ENCODE measurements at places on chromosomes 2 and 18. TPM values are rescaled to one million over a fixed set of nuclear protein-coding genes. Genes with fewer than 3 reads are reported as not detected.

DNA sequence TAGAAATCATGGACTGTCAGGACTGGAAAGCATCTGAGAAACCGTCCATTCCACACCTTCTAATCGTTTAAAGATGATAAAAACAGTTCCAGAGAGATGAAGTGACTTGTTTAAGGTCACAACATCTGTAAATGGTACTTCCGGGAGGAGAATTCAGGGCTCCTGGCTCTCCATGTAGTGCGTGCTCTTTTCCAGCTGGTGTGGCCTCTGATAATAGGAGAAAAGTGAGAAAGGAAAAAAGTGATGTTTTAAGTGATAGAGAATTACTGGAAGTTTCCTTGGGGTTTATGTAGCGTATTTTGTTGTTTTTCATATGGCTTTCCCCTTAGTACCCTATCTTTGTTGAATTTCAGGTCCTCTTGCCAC lies 663 bp downstream of the C2orf49 start:
- peak overlapping the region; percentile 100 for H3K4me3 ChIP-seq
- H3K36me3 ChIP-seq, result peaks cover 30% of the 10 kb centered on the region
- peaks cover 38% of the 10 kb centered on the region for H3K4me1 ChIP-seq
- DNase-seq, result no peak
- H3K27me3 ChIP-seq, result peaks cover 7% of the 10 kb centered on the region

- H3K27me3 ChIP-seq, result no peaks in the 10 kb centered on the region
- H3K27ac ChIP-seq, result no peak overlapping the region
- no peak for DNase-seq
Observed at GRCh38 chr2:29597035-29597434, 324.4 kb downstream of the ALK start.

DNA sequence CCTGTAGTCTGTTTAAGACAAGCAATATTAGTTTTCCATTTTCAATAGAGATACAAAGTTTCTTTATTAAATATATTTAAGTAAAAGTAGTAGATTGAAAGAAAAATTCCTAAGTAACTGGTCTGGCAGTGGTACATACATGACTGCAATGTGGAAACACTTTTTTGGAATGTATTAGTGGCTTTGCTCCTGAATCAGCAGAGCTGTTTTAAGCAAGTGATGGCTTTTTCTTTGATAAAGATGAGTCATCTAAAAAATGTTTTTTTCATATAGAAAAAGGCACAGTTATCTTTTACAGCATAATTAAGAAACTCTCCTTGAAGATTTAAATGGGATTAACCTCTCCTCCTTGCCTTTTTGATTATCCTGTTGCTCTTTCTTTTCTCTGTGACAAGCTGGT lies 34.9 kb downstream of the KDM3A start:
- DNase-seq, result no peak
- no peak overlapping the region for H3K27ac ChIP-seq
- 0 out of 2 replicates have a peak, but pooled peaks cover 4% of the 10 kb centered on the region for H3K4me1 ChIP-seq
- H3K4me3 ChIP-seq, result no peak overlapping the region
- H3K36me3 ChIP-seq, result peaks cover 96% of the 10 kb centered on the region

DNA sequence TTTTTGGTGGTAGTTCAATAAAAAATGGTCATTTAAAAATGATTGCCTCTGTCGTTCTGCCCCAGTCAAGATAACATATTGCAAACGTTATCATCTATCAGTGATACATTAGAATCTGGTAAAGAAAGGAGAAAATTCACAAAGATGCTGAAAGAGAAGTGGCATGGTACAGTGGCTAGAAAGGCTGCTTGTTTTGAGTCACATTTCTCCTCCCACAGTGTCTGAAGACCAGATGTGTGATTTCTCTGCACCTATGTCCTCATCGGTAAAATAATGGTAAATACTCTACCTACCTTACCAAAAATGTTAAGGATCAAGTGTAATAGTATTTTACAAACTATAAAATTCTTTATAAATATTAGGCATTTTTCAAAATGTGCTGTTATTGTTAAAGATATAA lies 76.1 kb upstream of the NOSTRIN start:
- H3K4me1 ChIP-seq, result no peaks in the 10 kb centered on the region
- no peak overlapping the region for H3K4me3 ChIP-seq
- no peak overlapping the region for H3K27ac ChIP-seq
- H3K27me3 ChIP-seq, result no peaks in the 10 kb centered on the region
- no peak for DNase-seq

DNA sequence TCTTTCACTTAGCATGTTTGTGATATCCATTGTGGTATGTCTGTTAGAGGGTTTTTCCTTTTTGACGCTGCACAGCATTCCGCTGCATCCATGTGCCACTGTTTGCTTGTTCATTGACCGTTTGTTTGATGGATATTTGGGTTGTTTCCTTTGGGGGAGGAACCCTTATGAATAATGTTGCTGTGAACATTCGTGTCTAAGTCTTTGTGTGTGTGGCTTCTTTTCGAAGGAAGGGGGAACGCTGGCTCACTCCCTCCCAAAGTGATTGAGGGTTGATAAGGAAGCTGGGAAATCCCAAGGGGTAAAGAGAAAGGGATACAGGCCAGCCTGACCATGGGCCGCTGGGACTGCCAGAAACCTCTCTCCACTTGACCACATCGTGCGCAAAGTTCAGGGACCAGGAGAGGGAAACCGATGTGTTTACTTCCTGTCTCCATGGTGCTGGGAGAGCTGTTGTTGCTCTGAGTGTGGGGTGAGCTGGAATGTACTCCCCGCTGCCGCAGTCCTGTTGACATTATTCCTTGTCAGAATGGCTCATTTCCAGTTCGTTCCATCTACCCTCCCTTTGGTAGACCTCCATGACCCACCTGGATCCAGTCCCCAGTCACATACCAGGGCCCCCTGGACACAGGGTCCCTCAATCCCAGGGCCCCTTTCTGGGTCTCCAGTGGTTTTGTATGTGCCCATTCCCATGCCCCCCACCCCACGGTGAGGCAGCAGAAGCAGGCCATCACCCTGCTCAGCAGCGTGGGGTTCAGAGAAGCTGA lies 39.6 kb downstream of the HS1BP3 start:
- H3K4me1 ChIP-seq, result peaks cover 78% of the 10 kb centered on the region
- peak; percentile 100 for DNase-seq
- H3K27me3 ChIP-seq, result no peaks in the 10 kb centered on the region
- no peaks in the 10 kb centered on the region for H3K36me3 ChIP-seq
- peak overlapping the region; percentile 95 for H3K27ac ChIP-seq

- H3K27me3 ChIP-seq, result peaks cover 28% of the 10 kb centered on the region
- no peak overlapping the region for H3K4me3 ChIP-seq
- H3K36me3 ChIP-seq, result no peaks in the 10 kb centered on the region
- no peaks in the 10 kb centered on the region for H3K4me1 ChIP-seq
- H3K27ac ChIP-seq, result no peak overlapping the region
Observed at GRCh38 chr18:48304906-48305693, 104.1 kb downstream of the ZBTB7C start.

GRCh38 chr2:40160751-40161218 lies 291.1 kb downstream of the SLC8A1 start:
- DNase-seq, result no peak
- no peaks in the 10 kb centered on the region for H3K4me1 ChIP-seq
- H3K27ac ChIP-seq, result no peak overlapping the region
- H3K36me3 ChIP-seq, result no peaks in the 10 kb centered on the region
- no peak overlapping the region for H3K4me3 ChIP-seq

GRCh38 chr2:151762694-151763093 lies 28.4 kb upstream of the NEB start:
- H3K4me3 ChIP-seq, result no peak overlapping the region
- no peaks in the 10 kb centered on the region for H3K36me3 ChIP-seq
- H3K27ac ChIP-seq, result no peak overlapping the region
- H3K27me3 ChIP-seq, result no peaks in the 10 kb centered on the region
- peaks cover 42% of the 10 kb centered on the region for H3K4me1 ChIP-seq

- H3K4me3 ChIP-seq, result no peak overlapping the region
- H3K27ac ChIP-seq, result no peak overlapping the region
- peaks cover 20% of the 10 kb centered on the region for H3K4me1 ChIP-seq
- DNase-seq, result no peak
- H3K27me3 ChIP-seq, result no peaks in the 10 kb centered on the region
Observed at GRCh38 chr2:16330982-16331381, 334.7 kb downstream of the CYRIA start.

- no peak overlapping the region for H3K27ac ChIP-seq
- peaks cover 11% of the 10 kb centered on the region for H3K4me1 ChIP-seq
- no peaks in the 10 kb centered on the region for H3K36me3 ChIP-seq
- H3K27me3 ChIP-seq, result no peaks in the 10 kb centered on the region
- H3K4me3 ChIP-seq, result no peak overlapping the region
Observed at GRCh38 chr2:47616506-47616905, 166.4 kb upstream of the MSH6 start.

GRCh38 chr2:47251404-47251675 lies 96.2 kb upstream of the STPG4 start:
- H3K4me1 ChIP-seq, result peaks cover 23% of the 10 kb centered on the region
- H3K36me3 ChIP-seq, result no peaks in the 10 kb centered on the region
- peaks cover 43% of the 10 kb centered on the region for H3K27me3 ChIP-seq
- no peak overlapping the region for H3K27ac ChIP-seq
- H3K4me3 ChIP-seq, result no peak overlapping the region

DNA sequence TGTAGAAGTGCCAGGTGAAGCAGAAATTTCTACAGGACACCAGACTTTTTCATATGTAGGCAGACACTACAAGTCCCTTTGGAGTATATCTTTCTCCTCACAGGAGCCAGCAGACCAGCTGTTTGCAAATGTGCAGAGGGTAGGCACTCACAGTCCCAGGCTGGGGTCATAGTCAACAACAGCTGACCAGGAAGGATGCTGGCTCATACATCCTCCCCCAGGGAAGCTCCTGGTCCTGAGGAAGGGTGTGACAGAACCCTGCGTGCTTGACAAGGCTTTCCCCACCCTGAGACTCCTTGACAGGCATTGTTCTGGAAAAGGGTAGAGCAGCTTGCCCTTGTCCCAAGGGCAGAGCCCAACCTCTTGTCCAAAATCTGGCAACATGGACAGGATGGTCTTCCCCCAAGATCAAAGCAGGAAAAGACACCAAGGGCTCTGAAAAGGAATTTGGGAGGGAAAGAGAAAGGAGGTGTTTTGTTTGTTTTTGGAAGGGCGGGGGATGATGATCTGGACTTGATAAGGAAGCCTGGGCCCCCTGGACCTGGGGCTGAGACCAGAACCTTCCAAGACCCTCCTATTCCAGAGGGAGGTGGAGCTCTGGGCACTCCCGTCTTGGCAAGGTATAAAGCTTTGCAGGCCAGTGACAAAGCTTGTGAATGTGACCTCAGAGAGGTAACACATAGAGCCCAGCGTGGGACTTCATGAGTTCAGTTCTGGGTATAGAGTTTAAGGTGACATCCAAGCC lies 87.1 kb downstream of the GFPT1 start:
- no peaks in the 10 kb centered on the region for H3K36me3 ChIP-seq
- no peak overlapping the region for H3K4me3 ChIP-seq
- DNase-seq, result no peak
- H3K27ac ChIP-seq, result no peak overlapping the region
- H3K27me3 ChIP-seq, result no peaks in the 10 kb centered on the region

GRCh38 chr2:6924924-6925409 lies 7.8 kb downstream of the RNF144A start:
- H3K36me3 ChIP-seq, result no peaks in the 10 kb centered on the region
- H3K4me3 ChIP-seq, result no peak overlapping the region

GRCh38 chr2:98464772-98465310 lies 20.2 kb downstream of the INPP4A start:
- no peak overlapping the region for H3K27ac ChIP-seq
- H3K4me3 ChIP-seq, result no peak overlapping the region
- DNase-seq, result no peak

DNA sequence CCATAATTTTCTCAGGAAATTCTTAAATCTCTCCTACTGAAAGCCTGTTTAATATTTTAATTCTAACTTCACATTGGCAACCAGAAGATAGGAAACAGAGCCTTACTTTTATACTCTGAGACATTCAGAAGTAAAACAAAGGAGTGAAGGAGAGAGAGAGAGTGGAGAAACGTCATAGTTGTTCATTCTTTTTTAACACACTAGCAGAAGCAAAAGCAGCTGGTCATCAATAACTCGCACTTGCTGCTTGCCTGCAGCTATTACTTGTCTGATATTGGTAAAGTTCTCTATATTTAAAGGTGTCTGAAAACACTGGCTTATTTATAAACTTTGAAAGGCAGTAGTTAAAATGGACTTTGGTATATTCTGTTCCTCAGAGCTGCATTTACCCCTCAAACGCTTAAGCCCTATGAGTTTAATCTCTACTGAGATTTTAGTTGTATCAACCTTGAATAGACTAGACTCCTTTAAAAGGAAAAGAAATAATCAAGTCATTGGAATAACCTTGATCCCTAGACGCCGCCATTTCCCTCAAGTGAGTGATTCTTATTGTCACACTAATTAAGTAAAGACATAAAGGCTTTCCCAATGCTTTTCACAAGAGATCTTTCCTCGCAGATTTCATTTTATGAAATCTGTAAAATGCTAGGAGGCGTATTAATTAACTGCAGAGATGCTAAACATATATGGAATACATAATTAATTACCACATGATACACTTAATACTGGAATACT lies 182.0 kb downstream of the PID1 start:
- H3K36me3 ChIP-seq, result no peaks in the 10 kb centered on the region
- no peak for DNase-seq
- H3K4me1 ChIP-seq, result no peaks in the 10 kb centered on the region
- no peak overlapping the region for H3K27ac ChIP-seq
- H3K4me3 ChIP-seq, result no peak overlapping the region
- H3K27me3 ChIP-seq, result no peaks in the 10 kb centered on the region

LIPT1 gene
- total RNA-seq, result 8.0 TPM

NYAP2 gene
- total RNA-seq, result not detected

ANKRD30B gene
- not detected for total RNA-seq

AQP12A gene
- not detected for total RNA-seq

CFC1 gene
- not detected for total RNA-seq

FLACC1 gene
- 0.35 TPM for total RNA-seq
